NCI-H1417 treated with DMSO at 0.1 percent for 48 hours (cell line): ENCODE measurements at places on chromosomes 1 and 21.

GRCh38 chr1:14662116-14662515 is 63.6 kb downstream of the KAZN start:
- DNase-seq = no peak

GRCh38 chr21:33945652-33946270 is 30.2 kb upstream of the ATP5PO start:
- no peak for DNase-seq

GRCh38 chr1:85184245-85184644 is 16.6 kb downstream of the SYDE2 start:
- DNase-seq = no peak

DNA sequence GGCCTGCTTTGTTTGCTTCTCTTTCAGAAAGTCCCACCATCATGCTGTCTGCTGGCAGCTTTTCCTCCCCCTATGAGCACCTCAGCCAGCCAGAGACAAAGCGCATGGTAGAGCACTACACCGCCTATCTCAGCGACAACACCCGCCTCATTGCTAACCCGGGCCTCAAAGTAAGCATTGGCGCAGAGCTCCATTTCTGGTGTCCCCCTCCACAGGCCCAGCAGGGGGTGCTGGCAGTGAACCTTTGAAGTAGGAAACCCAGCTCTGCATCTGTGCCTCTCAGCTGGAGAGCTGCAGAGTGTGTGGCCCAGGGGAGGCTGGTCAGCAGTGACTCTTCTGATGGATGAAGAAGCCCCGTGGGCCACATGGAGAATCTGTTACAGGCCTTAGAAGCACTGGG is 81.2 kb upstream of the RAVER2 start:
- DNase-seq = no peak

DNA sequence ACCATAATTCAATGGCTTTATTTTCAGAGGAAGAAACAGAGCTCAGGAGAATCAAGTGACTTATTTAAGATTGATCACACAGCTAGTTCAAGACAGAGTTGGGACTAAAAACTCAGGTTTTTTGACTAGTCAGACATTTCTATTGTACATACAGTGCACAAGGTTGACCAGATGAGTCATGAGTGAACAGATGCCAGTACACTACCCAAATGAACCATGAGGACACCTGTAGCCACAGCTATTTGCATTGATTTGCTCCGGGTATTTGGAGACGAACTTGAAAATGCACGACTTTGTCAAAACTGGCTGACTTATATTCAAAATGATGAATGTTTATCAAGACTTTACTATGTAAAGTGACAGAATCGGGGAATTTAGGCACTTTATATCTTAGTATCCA is 161.7 kb upstream of the ST6GALNAC5 start:
- no peak for DNase-seq
